ENCODE measurements at places on chromosomes 13 and 19. TPM values are rescaled to one million over a fixed set of nuclear protein-coding genes. Genes with fewer than 3 reads are reported as not detected.

GRCh38 chr13:110509478-110509926 is 52.0 kb downstream of the RAB20 start:
- DNase-seq: no peak

- DNase-seq: peak; percentile 79
Measured at GRCh38 chr13:43307921-43308433, 284.6 kb downstream of the DNAJC15 start.

DNA sequence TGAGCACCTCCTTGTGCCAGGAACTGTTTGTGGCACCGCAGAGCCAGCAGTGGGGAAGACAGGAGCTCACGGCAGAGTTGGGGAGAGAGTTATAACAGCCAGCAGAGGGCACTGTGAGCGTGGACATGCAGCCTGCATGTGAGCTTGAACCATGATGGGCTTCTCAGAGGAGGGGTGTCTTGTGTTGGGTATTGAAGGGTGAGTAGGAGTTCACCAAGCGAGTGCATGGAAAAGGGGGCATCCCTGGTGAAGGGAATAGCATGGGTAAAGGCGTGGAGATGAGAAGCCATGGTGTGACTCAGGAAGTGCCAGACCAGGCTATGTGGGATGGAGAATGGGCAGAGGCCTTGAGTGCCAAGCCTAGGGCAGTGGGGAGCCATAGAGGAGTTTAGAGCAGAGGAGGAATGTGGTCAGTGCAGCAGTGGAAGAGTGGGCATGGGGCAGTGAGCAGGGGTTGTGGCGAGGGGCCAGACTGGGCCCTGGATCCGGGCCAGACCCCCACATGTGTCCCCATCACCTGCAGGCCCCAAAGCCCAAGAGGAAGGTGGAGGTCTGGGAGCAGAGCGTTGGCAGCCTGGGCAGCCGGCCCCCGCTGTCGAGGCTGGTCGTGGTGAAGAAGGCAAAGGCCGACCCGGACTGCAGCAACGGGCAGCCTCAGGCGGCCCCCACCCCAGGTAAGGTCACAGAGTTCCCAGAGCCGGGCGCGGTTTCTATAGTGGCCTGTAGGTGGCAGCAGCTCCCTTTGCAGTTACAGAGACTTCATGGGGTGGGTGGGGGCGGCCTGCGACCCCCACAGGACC is 11.8 kb upstream of the SHD start:
- DNase-seq: peak; percentile 74

DNA sequence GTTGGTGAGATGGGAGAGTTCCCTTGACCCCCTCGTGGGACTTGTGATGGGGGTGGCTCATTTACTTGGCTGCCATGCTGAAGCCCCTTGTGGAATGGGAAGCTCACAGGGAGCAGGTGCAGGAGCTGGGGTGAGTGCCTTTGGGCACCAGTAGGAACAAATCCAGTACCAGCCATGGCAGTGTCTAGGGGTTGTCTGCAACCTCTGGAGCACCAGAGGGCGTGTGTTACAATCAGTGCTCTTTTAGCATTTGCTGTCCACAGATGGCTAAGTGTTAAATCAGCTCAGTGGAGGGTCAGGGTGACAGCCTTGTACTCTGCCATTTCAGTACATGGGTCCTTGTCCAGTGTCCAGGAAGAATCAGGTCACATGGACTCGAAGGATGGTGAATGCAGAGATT is 75.6 kb downstream of the ATP8A2 start:
- no peak for DNase-seq

The ING1 gene
- total RNA-seq: 7.8 TPM

The PRR36 gene
- total RNA-seq: not detected

The KDELR1 gene
- total RNA-seq: 115 TPM

The ZNF724 gene
- total RNA-seq: 20.3 TPM

The ATP8A2 gene
- total RNA-seq: 1.2 TPM
